Umbilical cord (tissue), 2 donors: ENCODE measurements at places on chromosomes 12 and 14. TPM values are rescaled to one million over a fixed set of nuclear protein-coding genes. Genes with fewer than 3 reads are reported as not detected.

Gene TBX5
- 2.9 TPM for total RNA-seq

Gene HVCN1
- total RNA-seq: 4.1 TPM

Gene GPR162
- 1.9 TPM for total RNA-seq

Gene TCL1A
- total RNA-seq: 9.4 TPM

Gene PTPRR
- total RNA-seq: 17.3 TPM

Gene DYNLL1
- total RNA-seq: 202 TPM

Gene KRT4
- 77.5 TPM for total RNA-seq

Gene HCAR2
- 7.2 TPM for total RNA-seq

Gene AMN
- total RNA-seq: not detected

Gene PLD4
- 2.4 TPM for total RNA-seq

Gene TAS2R42
- 2.4 TPM for total RNA-seq

Gene C12orf57
- 228 TPM for total RNA-seq
